ENCODE measurements at places on chromosomes 5 and 9.

DNA sequence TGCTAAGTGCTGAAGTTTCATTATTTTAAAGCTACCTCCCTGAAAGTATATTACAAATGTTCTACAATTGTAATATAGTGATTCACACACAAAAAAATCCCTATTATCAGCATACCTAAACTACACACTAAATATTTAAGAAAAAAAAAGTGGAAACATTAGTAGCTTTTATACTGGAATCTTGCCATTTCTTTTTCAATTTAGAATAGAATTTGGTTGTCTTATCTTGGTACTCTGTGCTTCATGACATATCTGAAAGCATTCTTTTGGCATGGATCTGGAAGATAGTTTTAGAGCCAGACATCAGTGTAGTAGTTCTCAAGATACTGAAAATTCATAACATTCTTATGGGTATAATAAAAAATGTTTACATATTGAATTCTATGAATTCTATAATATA, 35.0 kb downstream of the SLC1A3 start:
- no peak for DNase-seq

GRCh38 chr5:157949520-157949919, 90.6 kb upstream of the CLINT1 start:
- no peak for DNase-seq

GRCh38 chr5:55227664-55228430, 732 bp upstream of the MCIDAS start:
- DNase-seq: no peak

DNA sequence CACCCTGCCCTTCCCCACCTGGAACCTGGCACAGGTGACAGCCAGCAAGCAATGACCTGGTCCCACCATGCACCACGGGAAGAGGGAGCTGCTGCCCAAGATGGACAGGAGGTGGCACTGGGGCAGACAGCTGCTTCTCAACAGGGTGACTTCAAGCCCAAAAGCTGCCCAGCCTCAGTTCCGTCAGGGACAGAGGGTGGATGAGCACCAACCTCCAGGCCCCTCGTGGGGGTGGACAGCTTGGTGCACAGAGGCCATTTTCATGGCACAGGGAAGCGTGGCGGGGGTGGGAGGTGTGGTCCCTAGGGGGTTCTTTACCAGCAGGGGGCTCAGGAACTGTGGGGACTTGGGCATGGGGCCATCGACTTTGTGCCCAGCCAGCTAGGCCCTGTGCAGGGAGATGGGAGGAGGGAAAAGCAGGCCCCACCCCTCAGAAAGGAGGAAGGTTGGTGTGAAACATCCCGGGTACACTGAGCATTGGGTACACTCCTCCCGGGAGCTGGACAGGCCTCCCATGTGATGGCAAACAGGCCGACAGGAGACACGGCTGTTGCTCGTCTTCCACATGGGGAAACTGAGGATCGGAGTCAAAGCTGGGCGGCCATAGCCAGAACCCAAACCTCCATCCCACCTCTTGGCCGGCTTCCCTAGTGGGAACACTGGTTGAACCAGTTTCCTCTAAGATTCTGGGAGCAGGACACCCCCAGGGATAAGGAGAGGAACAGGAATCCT, 1.9 kb downstream of the CEL start:
- no peak for DNase-seq

GRCh38 chr5:72394688-72395087, 74.5 kb downstream of the PTCD2 start:
- no peak for DNase-seq

- DNase-seq: no peak
Measured at GRCh38 chr5:96537386-96537785, 104.3 kb upstream of the PCSK1 start.

- DNase-seq: no peak
Measured at GRCh38 chr5:72302171-72302570, 17.9 kb downstream of the MRPS27 start.

DNA sequence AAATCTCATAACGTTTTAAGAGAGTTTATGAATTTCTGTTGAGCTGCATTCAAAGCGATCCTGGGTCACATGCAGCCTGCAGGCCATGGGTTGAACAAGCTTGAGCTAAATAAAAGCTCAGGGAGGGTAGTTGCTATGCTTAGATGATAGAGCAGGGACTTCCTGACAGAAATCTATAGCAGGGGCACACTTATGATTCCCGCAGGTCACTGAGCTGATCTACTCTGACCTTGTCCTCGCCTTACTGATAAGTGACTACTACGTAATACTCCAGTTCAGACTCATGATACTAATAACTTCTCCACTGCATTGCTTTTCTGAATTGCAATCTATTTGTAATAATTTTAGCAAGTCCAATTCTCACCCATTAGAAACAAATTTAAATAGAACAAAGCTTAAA, 90.9 kb downstream of the NFIB start:
- DNase-seq: no peak

DNA sequence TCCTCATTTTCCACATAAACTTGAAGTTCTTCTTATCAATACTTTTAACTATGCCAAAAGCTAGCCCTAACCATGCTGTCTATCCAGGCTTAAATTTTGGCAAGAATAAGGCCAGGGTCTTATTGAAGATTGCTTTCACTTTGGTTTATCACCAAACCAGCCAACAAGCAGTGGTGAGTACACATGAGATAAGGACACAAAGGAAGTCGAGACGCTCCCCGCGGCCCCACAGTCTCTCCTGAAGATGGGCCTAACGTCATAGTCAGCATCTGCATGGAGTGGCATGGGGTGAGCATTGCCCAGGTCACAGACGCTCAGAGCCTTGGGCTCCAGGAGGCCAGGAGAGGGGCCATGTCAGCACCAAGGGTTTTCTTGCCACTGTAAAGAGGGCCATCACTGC, 80.3 kb downstream of the ATPSCKMT start:
- no peak for DNase-seq

- DNase-seq: no peak
Measured at GRCh38 chr5:135335031-135335828, 63.8 kb downstream of the MACROH2A1 start.

GRCh38 chr5:8683496-8683895, 814.5 kb downstream of the MTRR start:
- DNase-seq: no peak

DNA sequence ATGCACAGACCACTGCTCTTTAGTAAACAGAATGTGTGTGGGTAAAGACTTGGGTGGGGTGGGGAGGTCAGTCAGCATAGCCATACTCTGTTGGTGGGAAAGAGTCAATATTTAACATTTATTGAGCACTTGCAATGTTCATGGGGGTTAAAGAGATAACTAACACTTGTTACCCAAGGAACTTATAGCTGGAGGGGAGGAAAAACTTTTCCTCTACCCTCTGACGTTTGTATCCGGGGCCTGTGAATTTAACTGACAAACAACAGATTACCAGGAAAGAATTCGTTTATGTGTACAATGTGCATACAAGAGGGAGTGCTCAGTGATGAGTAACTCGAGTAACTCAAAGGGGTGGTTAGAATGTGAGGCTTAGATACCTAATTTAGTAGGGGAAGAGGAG, 6.8 kb upstream of the CLINT1 start:
- no peak for DNase-seq

DNA sequence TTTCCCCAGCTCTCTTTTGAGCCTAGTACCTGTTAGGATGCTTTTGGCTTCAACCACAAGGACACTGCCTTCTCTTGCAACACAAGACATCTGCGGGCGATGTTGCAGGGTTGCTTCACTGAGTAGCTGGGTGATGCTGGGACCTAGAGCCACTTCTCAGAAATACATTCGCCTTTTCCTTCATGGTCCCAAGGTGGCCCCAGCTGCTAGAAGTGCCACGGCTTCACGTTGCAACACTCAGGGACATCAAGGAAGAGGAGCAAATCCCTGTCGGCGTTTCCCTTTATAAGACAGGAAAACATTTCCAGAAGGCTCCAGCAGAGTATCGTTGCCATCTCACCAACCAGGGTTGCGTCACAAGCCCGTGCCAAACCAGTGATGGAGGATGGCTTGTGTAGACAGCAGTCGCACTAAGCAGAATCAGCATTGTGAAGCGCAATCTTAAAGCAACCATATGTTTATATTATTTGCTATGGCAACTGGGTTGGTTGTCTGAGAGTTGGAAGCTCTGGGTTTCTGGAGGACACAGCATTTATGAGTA, 62.7 kb downstream of the ANKRD33B start:
- no peak for DNase-seq

- DNase-seq: peak; percentile 23
Measured at GRCh38 chr9:132670457-132671391, at the start of gene GTF3C4. Gene GTF3C4 (plus strand): TSS chr9:132670464. CDS start chr9:132670599, 135 bp downstream.

DNA sequence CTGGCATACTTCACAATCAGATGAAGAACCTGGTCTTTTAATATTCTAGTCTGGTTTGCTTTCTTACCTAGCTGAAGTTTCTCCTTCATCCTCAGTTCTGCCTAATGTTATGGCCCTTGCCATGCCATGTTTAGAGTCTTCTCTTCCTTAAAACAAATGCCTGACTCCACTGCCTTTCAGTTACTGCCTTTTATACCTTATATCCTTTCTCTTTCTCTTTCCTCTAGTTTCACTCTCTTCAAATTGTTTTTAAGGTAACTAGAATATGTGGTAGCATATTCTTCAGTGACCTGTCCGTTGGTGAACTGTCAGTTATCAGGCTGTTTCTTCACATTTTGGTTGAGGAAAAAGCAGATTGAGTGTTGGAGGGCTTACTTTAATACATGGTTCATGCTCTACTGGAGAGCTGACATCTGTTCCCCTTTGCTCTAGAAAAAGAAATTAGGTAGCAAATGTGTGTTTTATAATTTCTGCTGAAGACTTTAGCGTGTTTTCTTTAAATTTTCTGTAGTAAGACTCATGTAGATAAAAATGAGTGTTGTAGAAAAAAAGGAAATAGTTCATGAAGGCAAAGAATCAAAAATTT, 103.8 kb downstream of the DMXL1 start:
- DNase-seq: no peak

DNA sequence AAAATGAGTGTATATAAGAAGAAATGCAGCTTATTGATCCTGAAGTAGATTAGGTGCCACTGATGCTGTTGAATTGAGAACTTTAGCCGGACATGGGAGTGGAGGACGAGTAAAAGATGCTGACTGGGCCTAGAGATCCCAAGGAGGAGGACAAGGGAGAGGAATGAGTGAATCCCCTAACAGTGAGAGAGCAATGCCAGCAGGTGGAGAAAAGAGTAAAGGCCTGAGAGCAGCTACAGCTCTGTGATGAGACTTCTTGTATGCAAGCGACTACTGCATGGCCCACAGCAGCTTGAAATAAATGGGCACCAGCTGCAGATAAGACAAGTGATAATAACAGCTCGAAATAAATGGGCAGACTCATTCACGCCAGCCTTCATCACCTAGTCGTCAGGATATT, 44.5 kb upstream of the JMY start:
- DNase-seq: no peak

- no peak for DNase-seq
Measured at GRCh38 chr9:16720386-16720785, 150.1 kb downstream of the BNC2 start.

- DNase-seq: peak; percentile 1
Measured at GRCh38 chr9:12614488-12614887, 78.7 kb upstream of the TYRP1 start.

DNA sequence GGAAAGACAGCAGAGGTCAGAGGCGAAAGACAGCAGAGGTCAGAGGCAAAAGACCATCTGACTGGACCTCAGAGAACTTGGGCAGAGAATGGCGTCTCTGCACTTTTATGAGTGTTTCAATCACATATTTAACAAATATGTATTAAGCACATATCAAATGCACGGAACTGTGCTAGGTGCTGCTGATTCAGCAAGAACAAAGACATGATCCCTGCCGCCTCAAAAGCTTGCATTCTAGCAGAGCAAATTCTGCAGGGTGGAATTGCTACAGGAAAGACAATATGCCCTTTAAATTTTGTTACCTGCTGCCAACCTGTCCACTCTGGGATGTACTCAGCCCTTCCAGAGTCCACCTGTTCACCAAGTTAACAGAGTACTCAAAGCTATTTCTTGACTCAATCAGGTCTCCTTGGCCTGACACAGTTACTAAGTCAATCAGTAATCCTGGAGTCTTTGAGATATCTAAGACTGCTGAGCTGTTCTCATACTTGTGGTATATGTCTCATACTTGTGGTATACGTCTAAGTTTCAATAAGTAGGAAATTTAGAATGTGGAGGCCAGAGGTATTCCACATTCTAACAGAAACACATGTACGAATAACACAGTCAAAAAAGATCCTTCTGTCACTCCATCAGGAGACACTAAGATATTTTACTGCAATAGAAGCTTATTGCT, 131.8 kb downstream of the GNAQ start:
- DNase-seq: peak; percentile 61

DNA sequence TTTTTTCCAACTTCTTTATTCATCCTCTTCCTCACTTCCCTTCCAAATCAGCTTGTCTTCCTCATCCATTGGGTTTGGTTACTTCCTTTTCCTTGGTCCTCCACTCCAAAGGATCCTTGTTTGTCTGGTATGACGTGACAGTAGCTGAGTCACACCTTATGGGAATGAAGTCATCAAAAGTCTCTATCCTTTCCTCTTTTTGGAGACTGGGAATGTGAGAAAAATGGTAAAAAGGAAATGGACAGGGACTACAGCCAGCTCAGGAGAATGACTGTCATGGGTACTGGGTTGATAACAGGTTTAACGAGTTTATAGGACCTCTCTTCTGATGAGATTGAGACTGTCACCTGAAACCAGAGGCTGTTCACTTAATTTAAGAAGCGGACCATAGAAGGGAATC, 76.2 kb upstream of the MYO10 start:
- peak; percentile 90 for DNase-seq

DNA sequence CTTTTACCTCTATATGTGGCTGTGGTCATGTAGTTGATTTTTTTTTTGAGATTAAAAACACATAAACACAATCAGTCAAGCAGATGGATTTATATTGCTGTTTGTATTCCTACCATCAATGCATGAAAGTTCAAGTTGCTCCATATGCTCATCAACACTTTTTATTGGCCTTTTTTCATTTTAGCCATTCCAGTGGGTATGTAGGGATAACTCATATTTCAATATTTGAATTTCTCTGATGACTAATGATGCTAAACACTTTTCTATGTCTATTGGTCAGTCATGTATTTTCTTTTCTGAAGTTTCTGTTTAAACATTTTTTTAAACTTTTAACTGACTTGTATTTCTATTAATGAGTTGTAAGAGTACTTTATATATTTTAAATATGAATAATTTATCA, 445.4 kb upstream of the RGMB start:
- no peak for DNase-seq

DNA sequence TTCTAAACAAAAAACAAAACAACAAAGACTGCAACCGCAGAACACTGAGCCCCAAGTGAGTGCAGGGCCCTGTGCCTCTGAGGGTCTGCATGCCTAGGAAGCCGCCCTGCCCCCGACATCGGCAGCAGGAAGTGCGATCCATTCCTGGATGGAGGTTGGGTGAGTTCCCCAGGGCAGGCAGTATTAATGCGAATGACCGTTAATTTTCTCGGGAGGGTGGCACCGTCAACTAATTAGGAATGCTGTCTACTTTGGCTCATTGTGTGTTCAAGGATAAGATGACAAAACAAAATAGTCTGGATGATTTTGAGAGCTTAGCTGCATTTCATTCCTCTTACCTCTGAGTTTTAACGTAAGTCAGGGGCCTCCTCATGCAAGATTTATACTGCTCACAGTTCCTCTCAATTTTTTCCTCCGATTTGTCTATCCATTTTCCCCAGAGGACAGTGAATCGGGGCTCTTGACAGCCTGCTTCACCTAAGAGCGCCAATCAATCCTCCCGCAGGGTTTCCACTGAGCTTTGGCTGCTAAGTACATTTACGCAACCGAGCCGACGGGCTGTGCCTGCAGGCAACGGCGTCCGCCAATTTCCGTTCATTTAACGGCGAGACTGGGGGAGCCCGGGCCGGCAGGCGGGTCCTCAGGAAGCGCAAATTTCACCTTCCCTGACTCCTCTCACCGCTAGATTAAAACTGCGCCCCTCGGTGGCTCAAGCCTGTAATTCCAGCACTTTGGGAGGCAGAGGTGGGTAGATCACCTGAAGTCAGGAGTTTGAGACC, 2.9 kb upstream of the NXNL2 start:
- peak; percentile 50 for DNase-seq

- no peak for DNase-seq
Measured at GRCh38 chr5:150131978-150132694, 23.5 kb downstream of the PDGFRB start.
